ENCODE measurements at places on chromosomes 12 and 14.

DNA sequence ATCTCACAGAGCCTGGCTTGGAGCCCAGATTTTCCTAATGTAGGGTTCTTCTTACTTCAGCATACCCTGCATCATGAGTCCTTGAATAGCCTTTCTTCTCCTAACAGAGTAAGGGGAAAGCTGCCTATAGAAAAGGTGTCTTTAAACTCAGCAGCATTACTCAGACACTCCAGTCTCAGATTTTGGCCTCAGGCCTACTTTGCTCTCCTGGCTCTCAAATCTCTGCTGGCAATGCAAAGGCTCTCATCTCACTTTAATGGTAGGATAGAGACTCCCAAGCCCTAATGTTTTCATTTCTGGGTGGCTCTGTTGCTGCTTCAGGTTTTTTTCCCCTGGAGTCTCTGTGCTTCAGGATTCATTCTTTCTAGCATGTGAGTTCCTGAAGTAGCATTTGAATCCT is 9.1 kb upstream of the NKX2-8 start:
- DNase-seq, result no peak

DNA sequence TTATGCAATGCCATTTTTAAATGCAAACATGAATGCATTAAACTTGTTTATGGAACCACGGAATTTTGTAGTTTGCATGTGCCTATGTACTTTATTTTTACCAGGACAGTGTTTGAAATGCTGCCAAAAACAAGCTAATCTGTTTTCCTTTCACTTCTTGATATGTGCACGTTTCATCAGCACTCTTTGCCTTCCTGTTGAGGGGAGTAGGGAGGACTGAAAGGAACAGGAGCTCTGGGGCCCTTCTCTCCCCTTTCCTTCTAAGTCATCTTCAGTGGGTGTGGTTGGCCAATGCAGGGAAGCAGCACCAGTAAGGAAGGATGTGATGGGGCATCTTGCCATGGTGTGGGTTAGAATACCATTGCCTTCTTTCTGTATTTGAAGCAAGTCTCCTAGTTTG is 12.1 kb upstream of the PPP4R4 start:
- DNase-seq, result no peak

DNA sequence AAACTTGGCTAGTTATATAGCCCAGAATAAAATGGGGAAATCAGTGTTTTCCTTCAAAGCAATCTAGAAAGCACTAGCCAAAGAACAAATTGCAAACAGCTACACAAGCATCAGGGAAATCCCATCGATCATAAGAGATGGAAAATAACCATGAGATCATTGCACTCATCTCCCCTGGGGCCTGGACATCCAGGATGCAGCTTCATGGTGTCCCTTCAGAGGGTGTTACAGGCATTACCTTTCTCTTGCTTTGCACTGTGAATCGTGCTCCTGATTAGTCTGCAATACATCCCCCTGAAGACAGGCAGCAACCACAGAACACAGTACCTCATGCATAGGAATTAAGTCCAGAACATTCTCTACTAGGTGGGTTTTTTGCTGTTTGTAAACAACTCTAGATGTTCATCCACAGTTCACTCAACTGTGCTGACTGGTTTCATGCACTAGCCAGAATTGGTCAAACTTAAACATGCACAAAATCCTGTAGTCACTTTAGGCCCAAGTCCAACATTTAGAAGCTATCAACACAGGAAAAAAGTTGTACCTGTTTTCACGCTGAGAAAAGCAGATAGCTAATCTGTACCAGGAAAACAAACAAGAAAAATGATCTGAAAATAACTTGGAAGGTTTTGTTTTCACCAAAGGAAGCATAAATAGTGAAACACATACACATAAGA is 120.1 kb downstream of the ZFP36L1 start:
- DNase-seq, result no peak

DNA sequence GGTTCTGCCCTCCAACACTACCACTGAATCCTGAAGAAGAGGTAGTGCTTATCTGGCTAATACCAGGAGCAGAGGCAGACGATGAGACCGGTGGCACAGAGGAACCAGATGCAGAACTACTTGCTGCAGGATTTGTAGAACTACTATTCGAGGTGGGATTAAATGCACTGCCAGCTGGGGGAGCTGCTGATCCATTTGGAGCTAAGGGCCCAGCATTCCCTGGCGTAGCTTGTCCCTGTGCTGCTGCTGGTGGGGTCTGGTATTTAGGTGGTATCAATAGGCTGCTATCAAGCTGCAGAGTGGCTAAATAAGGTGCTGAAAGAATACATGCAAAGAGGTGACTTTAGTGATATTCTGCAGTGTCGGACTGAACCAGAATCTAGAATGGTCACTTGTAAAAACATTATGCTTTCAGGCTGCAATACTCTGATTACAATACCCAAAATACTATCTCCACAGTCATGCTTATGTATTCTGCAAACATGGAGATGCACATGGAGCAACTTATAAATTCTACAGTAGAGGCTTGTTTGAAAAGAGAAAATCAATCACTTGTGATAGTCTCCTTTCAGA is 294.2 kb downstream of the MED13L start:
- DNase-seq, result no peak

- DNase-seq, result no peak
These were observed 30.6 kb downstream of the NRDE2 start for GRCh38 chr14:90301122-90301521.

DNA sequence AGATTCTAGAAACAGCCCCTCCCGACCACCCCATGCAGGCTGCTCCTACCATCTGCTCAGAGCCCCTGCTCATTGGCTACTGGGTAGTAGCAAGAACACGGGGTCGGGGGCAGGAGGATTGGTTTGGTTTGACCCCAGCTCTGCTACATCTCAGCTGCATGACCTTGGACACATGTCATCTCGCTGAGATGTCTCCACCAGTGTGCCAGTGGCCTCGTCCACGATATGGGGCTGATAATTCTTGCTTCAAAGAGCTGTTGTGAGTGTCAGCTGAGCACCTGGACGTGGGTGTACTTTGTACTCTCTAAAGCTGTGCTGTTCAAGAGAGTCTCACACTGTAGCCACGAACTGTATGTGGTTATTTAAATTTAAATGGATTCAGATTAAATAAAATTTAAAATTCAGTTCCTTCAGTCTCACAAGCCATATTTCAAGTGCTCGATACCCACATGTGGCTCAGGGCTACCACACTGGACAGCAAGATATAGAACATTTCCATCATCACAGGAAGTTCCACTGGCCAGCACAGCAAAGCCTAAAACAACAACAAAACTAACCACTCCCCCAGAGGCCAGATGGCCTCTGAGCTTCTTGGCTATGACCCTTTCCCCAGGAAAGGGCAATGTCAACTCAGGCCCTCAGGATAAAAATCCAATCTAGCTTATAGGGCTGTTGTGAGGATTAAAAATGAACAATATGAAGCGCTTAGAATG is 18.6 kb downstream of the LTBP2 start:
- no peak for DNase-seq

GRCh38 chr12:121799842-121800693 is 3.7 kb upstream of the SETD1B start:
- peak; percentile 63 for DNase-seq

DNA sequence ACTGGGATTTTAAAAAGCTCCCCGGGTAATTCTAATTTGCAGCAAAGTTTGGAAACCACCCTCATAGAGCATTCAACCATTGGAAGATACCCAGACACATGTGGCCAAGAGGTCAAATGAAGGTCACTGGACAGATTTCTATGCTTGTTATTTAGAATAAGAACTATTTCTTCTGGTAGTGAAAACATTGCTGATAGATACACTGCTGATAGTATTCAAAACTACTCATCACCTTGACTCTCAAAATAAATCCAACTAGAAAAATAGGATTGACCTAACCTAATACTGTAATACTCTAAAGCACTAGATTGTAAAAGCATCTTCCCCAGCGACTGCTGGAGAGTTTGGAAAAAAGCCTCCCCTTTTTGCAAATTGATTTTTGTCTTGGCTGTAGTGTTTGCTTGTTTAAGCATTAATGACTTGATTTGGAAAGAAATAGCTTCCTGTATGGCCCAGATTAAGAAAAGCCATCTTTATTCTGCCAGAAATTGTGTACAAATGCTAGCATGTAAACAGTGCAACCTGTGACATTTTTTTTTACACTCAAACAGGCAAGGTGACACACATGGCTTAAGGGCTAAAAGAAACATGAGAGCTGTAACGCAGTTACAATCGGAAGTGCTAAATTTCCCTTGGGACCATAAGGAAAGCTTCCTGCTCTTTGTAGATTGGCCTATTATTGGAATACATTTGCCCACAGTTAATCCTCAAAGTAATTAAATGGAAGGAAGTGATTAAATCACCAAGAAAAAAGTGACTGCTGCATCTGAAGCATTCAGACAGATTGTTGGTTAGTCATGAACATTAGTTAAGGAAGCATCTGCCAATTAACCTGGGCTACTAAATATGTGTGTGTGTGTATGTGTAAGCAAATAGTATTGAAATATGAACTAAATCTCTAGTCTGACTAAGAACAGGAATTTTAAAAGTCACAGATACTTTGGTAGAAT is 356.5 kb upstream of the ATP2B1 start:
- DNase-seq, result no peak

- no peak for DNase-seq
These were observed 24.3 kb downstream of the BTBD6 start for GRCh38 chr14:105272623-105273022.

DNA sequence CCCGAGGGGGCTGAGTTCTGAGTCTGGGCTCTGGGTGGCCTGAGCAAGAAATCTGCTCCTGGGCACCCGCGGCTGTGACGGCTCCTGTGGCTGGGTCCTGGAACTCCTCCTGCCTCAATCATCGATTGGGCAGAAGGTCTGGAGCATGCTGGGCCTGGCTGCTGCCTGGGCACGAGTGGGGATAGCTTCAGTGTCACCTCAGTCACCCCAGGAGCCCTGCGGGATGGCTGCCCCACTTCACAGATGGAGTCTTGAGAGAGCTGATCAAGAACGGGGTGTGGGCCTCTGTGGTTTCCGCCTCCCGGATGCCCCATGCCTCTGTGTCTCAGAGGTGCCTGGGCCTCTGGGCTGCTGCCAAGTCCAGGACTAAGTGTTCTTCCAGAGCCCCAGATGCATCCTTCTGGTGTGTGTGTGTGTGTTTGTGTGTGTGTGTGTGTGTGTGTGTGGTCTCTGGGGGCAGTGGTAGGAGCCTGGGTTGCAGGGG is 185.6 kb upstream of the C14orf180 start:
- DNase-seq, result peak; percentile 48

DNA sequence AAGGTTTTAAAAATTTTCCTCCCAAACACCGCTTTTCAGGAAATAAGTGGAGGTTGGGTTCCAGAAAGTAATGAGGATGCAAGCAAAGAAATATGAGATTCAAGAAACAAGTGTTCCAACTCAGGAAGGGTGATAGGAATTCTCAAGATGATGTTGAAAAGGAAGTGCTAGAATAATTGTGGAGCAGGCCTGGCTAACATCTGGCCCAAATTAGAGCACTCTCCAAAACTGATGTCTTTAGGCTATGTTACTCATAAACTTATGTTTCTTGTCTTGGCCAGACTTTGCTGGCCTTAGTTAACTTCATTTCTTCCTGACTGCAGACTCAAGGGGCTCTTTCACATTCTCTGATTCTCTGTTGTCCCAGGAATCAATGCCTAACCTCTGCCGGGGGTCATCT is 116.3 kb downstream of the TMTC3 start:
- DNase-seq, result no peak

DNA sequence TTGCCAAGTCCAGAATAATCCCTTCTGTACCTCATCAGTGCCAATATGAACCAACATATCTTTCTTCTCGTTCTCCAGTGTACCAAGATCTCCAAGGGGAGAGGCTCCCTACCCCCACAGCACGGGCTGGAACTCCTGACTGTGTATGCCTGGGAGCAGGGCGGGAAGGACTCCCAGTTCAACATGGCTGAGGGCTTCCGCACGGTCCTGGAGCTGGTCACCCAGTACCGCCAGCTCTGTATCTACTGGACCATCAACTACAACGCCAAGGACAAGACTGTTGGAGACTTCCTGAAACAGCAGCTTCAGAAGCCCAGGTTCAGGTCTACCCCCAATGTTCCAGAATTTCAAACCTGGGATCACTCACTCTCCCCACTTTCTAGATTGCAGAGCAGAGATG is 10.5 kb upstream of the OAS2 start:
- DNase-seq, result no peak

DNA sequence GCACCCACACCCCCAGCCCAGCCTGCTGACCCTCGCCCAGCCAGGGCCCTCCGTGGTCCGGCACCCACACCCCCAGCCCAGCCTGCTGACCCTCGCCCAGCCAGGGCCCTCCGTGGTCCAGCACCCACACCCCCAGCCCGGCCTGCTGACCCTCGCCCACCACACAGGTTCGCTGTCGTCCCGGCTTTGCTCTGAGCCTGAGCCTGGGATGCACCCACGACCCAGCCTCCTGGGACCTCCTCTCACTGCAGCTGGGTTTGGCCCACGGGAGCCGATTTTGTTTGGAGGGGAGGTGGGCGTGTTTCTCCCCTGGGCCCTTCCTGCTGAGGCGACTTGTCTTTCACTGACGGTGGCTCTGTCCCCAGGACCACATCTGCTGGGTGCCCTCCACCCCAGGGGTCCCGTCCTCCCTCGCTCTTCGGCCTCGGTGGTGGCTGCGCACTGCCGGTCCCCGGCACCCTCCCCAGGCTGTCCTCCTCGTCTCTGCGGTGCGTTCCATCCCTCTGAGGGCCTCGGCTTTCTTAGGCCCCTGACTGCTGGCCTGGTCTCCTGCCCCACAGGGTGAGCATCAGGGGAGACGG is 83.8 kb downstream of the GALNT9 start:
- no peak for DNase-seq

DNA sequence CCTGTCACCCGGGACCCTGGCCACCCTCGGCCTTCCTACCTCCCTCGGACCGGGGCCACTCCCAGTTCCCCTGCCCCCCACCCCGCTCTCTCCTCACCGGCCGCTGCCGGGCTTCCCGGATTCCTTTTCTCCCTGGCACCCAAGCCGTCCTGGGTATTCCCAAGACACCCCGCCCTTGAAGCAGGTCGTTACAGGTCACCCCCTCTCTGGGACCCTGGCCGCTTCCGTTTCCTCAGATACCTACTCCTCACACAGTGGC is 493 bp downstream of the NUMB start:
- no peak for DNase-seq

- DNase-seq, result no peak
These were observed 63.4 kb downstream of the GALNT4 start for GRCh38 chr12:89461190-89461589.

GRCh38 chr12:81146228-81147225 is 68.6 kb downstream of the ACSS3 start:
- no peak for DNase-seq

- DNase-seq, result no peak
These were observed 353.2 kb downstream of the BCAT1 start for GRCh38 chr12:24595652-24596235.

DNA sequence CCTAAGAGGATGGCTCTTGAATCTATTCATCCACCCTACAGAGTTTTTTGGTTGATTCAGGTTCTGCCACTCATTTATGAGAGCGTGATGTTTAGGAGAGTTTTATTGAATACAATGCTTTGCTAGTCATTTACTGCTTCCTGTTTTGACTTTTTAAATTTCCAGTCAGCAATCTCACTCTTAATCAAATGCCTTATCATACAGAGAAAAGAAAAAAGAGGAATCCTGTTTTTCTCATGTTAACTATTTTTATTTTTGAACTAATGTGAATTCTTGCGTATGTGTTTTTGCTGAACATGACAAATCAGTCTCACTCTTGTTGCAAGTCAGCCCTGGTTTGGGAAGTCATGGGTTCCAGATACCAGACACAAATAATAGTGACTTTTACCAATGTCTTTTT is 22.1 kb upstream of the LGMN start:
- no peak for DNase-seq

- DNase-seq, result no peak
These were observed 193.8 kb downstream of the SYT1 start for GRCh38 chr12:79058342-79058741.

- no peak for DNase-seq
These were observed 70.2 kb downstream of the BTG1 start for GRCh38 chr12:92075425-92075914.

- no peak for DNase-seq
These were observed 31.9 kb downstream of the FZD10 start for GRCh38 chr12:130194154-130194553.
